Dermis microvascular lymphatic vessel endothelial cell (primary cell): ENCODE measurements at places on chromosomes 1 and 21. TPM values are rescaled to one million over a fixed set of nuclear protein-coding genes. Genes with fewer than 3 reads are reported as not detected.

DNA sequence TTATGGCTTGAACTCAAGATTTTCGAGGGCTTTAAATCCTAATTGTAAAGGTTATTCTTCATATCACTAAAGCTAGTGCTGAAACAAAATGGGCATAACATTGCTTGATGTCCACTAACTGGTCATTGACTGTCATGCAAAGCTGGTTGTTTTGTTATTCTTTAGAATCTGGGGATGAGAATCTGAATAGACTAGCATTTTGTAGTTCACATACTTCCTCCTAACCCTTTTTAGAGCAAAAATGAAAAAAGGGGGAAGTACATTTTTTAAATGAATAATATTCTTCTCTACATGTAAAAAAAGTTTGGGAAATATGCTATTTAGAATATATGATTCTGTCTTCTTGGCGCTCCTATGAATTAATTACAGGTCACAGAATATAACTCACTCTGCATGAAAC lies 72.2 kb upstream of the HMCN1 start:
- no peak for DNase-seq

Gene TMPRSS15
- not detected in 2 replicates for total RNA-seq

- peak; percentile 61 for DNase-seq
Measured at GRCh38 chr1:193406901-193407300, 220.5 kb upstream of the B3GALT2 start.

Gene PTPRC
- total RNA-seq = not detected in 2 replicates

GRCh38 chr1:231629132-231629531 lies 2.5 kb downstream of the DISC1 start:
- peak; percentile 49 for DNase-seq

- DNase-seq = no peak
Measured at GRCh38 chr1:41448821-41449220, 35.7 kb downstream of the EDN2 start.

DNA sequence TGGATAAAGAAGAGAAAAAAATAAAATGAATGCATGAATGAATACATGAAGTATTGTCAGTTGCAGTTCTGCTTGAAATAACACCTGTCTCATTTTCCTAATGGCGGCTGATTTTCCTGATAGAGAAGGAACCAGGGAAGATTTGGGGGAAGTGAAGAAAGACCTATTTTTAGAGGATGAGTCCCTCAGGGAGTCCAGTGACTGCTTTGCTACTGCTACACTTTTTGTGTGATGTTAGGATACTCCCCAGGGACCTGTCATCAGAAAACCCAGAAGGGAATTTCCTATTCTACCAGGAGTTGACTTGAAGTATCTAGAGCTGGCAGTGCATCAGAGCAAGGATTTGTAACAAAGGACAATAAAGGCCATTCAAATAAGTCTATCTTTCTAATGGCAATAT lies 114.8 kb downstream of the MAB21L3 start:
- no peak for DNase-seq

GRCh38 chr1:232767305-232768074 lies 37.7 kb upstream of the MAP10 start:
- peak; percentile 17 for DNase-seq

Gene RGS8
- total RNA-seq = not detected in 2 replicates

GRCh38 chr1:54237586-54237985 lies 37.6 kb downstream of the MRPL37 start:
- DNase-seq = no peak

- DNase-seq = no peak
Measured at GRCh38 chr1:207799989-207800648, 48.3 kb downstream of the CD46 start.

Gene NBPF3
- total RNA-seq = 7.4 and 11.0 TPM in 2 replicates

DNA sequence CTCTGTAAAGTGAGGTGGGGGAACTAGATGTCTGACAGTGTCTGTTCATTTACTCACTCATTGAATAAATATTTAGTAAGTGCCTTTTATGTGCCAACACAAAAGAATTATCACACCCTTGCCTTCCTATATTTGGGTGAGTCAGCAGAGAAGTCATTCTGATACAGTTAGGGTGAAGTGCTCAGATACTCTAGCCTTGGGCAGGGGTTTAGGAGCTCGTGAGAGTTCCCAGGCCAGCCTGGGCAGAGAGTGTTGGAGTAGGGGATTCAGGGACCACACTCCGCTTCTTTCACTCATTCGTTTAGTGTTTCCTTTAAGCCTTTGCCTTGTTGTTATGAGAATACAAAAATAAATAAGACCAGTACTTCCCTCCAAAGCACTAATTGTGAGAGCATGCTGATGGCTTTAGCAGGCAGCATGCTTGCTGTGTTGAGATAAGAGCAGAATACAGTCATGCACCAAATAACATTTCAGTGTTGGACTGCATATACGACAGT lies 83.9 kb downstream of the DYRK1A start:
- no peak for DNase-seq

DNA sequence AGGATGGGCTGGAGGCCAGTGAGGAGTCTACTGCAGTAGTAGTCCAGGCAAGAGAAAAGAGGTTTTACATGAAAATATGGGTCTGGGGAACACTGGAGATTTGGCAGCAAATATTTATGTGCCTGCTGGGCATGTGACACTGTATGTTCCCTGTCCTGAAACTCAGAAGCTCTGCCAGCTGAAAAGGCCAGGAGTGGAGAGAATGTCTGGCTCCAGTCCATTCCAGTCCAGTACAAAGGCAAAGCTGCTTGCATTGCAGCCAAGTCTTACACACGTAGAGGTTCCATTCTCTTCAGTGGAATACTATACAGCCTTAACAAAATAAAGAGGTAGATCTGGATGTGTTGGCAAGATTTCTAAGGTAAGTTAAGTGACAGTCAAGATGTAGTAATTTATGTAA lies 7.5 kb upstream of the YBX1 start:
- DNase-seq = peak; percentile 75

Gene KCNE2
- not detected in 2 replicates for total RNA-seq

- no peak for DNase-seq
Measured at GRCh38 chr1:7607097-7607496, 164.0 kb upstream of the VAMP3 start.

Gene LCE2B
- not detected in 2 replicates for total RNA-seq

Gene GUCA2A
- total RNA-seq = not detected in 2 replicates

Gene ZNF670
- 6.2 and 7.4 TPM in 2 replicates for total RNA-seq

Gene C1orf56
- 1.0 and 1.1 TPM in 2 replicates for total RNA-seq

GRCh38 chr1:172117800-172118199 lies 276.5 kb downstream of the DNM3 start:
- DNase-seq = no peak

Gene GBP2
- total RNA-seq = 13.7 and 56.0 TPM in 2 replicates

DNA sequence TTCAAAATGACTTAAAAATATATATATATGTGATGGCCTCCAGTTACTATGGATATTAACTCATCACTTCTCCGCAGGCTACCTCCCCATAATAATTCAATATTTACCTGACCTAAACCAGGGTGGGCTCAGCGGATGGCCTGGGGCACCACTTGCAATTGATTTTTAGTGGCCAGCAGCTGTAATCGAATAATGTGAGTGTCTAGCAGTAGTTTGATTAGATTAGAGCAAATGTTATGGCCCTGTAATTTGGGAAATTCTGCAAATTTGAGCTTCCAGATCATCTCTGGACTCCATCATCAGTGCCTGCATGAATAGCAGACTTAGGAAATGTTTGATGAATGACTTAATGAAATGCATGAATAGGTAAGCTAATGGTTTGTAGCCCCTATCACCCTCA lies 14.7 kb downstream of the SUSD4 start:
- DNase-seq = no peak

- DNase-seq = no peak
Measured at GRCh38 chr1:11042995-11043874, 3.8 kb downstream of the MASP2 start.

GRCh38 chr1:23522244-23522982 lies 8.6 kb downstream of the E2F2 start:
- no peak for DNase-seq

DNA sequence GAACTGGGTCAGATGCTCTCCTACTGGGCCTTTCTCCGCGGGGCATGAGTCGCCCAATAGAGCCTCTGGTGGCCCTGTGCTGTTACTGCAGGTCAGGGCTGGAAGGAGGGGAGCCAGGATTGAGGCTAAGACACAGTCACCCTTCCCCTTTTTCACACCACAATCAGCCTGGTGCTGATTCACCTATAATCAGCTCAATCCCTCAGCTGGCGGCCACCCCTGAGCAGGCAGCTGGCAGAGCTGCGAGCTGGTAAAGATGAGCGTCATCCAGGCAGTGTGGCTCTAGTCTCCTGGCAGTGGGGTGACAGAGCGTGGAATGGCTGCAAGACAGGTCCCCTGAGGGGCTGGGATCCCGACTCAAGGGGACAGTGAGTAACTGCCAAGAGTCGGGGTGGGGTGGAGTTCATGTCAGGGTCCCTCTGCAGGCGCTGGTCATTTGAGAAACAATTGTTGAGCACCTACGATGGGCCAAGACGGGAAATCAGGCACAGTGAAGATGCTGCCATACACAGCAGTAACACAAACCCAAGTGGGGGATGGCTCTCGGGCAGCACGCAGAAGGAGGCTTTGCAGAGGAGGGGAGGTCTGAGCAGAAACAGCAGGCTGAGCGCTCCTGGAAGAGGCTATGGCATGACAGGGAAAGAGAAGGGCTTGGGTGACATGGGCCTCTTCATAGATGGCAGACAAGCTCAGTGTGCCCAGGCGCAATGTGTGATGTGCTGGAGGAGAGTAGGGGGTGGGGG lies 21.8 kb downstream of the ATF3 start:
- DNase-seq = no peak

DNA sequence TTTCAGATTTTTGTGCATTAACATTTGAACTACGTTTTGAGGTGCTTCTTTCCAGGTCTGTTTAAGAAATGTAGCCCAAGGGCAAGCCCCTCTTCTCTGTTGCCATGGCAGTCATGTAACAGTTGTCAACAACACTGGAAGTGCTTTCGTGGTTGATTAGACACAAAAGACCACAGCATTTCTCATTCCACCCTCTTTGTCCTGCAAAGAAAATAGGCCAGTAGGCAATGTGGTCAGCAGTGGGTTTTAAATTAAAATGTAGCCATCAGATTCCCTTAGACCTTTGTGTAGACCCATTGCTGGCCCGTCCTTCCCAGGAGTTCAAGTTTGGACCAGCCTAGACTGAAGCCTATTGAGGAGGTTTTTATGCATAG lies 35.4 kb downstream of the VANGL1 start:
- DNase-seq = no peak

- DNase-seq = peak; percentile 59
Measured at GRCh38 chr21:28959367-28960099, 33.1 kb downstream of the LTN1 start.

DNA sequence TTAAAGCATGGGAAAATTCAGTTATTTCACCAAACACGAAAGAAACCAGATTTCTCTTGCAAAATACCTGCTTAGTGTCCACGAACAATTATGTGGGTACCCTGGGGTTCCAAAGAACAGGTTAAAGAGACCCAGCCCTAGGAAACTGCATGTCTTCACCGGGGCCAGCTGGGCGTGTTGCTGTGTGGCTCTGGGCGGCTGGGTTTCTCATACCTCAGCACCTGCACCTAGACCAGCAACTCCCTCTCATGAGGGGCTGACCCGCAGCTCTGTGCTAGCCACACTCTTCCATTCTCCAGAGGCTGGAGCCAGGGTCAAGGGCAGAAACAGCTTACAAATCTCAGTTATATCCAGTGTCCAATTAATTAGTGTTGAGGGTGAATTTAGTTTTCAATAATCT lies 40.3 kb downstream of the ACP6 start:
- no peak for DNase-seq

Gene TSPAN1
- total RNA-seq = 0.13 TPM in 1 of 2 replicates, not detected in the other

DNA sequence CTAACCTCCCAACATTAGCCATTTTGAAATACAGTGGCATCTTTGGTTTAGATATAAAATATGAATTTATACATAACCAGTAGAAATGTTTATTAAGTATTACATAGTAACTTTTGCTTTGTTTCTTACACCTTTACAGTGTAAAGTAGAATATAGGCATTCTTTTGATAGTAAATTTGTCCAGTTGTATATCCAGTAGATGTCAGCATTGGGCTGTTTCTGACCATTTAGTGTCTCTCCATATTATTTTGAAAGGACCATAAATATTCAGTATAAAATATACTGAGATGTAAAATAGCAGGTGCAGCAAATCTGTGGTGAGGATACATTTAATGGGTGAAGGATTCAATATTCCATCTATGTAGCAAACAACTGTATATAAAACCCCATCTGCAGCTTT lies 115.8 kb upstream of the ZRANB2 start:
- no peak for DNase-seq

GRCh38 chr1:235088430-235088829 lies 40.2 kb downstream of the TOMM20 start:
- no peak for DNase-seq

GRCh38 chr1:205834751-205835150 lies 15.2 kb downstream of the PM20D1 start:
- DNase-seq = no peak

- DNase-seq = peak; percentile 84
Measured at GRCh38 chr1:201028461-201028889, 5.0 kb upstream of the KIF21B start.

DNA sequence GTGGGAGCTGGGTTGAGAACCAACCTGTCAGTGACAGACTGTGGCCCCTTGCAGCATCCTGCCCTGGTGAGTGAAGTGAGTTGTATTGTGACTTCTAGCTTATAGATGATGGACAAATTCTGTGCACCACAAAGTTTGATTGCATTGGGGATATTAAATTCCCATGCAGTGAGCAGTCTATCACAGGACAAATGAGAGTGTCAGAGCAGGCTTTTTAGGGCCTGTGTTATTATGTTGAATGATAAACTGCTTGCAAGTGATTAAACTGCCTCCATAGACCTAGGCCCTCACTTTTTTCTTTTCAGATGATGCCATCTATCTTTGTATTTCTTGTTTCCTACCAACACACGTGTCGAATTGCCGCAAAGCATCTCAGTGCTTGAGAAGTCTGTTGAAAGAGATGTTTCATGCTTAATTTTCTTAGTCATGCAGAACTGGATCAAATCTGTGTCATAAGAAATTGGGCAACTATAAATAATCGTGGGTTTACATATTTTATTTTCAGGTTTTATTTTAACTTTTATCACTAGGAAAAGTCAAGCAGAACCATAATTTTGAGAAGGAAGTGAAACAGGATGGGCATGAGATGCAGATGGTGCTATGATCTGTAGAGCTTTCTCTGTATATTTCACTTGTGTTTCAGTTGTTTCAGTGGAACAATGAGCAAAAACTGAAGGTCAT lies 199.2 kb downstream of the S1PR1 start:
- DNase-seq = no peak

Gene KRTAP7-1
- not detected in 2 replicates for total RNA-seq

Gene OR2T35
- total RNA-seq = not detected in 2 replicates

DNA sequence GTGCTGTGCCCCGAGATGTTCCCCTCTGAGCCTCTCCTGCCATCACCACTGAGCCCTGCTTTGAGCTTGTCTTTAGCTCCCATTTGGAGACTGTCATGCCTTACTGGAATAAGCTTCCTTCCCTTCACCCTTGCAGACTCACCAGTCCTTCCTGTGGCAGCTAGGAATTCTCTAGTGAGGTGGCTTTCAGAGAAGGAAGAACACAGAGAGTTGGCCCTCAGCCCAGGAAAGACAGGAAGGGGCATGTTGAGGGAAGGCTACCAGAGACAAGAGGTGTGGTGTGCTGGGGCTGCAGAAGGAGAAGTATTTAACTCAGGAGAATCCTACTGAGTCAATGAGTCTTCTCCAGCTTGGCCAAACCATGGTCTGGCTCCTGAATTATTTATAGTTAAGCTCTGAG lies 76.3 kb downstream of the UCK2 start:
- DNase-seq = no peak
